Stimulated activated naive B cell treated with anti-CD40 and anti-IgM and Interleukin-4, amounts not matched to agents 10 μg/mL and 1 μg/mL and 100 μg/mL, for 72 hours (primary cell): ENCODE measurements at places on chromosomes 1 and 21.

DNA sequence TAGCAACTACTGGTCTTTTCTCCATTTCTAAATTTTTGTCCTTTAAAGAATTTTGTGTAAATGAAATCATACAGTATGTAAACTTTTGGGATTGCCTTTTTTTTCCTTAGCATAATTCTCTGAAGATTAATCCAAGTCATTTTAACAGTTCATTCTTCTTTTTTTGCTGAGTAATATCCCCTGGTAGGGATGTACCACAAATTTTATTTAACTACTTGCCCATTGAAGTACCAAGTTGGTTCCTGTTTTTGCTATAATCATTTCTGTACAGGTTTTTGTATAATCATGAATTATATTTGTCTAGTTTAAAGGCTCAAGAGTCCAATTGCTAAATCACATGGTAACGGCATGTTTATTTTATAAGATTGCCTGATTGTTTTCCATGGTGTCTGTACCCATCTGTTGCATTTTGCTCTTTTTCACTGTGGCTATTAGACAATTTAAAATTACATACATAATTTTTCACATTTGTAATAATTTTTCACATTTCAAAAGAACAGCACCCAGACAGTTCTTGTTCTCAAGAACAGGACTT lies 891.1 kb downstream of the USP25 start:
- DNase-seq, result no peak

GRCh38 chr1:78250201-78250600 lies 204.4 kb downstream of the GIPC2 start:
- no peak for DNase-seq

DNA sequence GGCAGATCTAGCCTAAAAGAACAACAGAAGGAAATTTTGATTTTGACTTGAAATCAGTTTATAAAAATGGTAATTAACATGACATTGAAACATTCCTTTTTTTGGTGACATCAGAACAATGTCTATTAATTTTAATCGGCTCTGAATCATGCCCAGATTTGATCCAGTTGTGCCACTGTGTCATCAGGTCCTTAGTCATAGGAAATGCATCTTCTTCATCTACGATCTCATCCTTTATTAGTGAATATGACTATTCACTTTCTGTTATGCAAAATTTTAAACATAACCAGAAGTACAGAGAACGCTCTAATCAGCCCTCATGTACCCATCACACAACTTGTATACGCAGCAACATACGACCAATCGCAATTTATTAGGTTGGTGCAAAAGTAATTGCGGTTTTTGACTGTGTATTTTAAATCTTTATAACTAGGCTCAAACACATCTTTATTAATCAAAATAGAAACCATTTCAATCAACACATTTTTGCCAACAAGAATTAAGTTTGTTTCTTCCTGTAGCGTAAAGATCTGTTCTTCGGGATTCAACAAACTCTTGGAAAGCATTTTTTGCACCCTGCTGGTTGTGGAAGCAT lies 40.3 kb upstream of the TLR5 start:
- DNase-seq, result no peak

DNA sequence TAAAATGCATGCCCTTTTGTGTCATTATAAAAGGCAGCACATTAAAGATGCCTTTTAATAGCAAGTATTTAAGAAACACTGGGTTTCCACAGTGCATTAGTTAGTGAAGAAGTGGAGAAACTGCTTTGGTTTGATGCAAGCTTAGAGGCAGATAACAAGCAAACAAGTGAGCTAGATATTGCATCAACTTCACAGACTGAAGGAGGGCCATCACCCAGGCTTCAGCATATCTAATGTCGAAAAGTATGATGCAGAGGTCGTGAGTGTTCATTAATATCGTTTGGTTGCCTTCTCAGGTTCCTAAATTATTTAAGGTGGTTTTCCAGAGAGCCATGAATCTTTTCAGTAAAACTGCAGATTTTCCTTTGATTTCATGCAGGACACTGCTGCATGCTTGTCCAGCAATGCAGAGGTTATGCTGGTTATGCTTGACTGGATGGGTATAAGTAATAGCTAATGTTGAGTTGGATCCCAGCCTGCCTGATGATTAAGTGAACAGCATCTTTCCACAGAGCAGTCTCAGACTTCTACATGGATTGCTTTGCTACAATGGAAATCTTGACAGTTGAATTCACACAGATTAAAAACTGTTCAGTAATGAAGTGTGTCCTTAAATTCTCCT lies 69.7 kb upstream of the IPO9 start:
- DNase-seq, result no peak

GRCh38 chr1:112700290-112701226 lies 6.4 kb downstream of the RHOC start:
- DNase-seq, result peak; percentile 54

GRCh38 chr1:207308451-207309190 lies 12.9 kb upstream of the CD55 start:
- no peak for DNase-seq

DNA sequence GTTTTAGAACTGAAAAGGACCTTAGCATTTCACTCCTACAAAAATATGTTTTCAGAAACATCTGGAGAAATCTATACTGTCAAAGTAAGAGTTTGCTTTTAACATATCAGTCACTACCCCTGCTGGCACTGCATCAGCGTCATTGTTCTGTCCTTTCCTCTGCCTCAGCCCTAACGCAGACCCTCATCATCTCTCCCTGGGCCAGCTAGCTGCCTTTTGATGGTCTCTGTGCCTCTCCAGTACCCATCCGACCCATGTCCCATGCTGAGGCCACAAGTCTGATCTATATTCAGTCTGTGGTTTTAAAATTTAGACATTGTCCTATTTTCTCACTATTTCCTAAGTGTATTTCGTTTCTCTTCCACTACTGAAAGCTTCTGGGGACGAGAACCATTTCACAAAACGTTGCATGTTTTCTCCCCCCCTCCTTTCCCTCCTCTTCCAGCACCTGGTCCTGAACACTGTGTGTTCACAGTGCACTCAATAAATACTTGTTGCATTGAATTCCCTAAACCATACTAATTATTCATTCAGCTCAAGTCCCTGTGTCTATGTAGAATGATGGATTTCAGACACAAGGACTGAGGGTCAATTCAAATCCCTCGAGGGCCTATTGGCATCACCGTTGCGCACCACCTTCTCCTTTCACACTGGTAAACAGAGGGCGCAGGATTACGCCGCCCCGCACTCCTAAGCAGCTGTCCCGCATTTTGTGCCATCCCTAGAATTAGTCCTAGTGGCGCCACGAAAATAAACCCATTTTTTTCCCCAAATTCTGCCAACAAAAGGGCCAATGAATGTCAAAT lies 53.4 kb downstream of the CD2 start:
- no peak for DNase-seq

DNA sequence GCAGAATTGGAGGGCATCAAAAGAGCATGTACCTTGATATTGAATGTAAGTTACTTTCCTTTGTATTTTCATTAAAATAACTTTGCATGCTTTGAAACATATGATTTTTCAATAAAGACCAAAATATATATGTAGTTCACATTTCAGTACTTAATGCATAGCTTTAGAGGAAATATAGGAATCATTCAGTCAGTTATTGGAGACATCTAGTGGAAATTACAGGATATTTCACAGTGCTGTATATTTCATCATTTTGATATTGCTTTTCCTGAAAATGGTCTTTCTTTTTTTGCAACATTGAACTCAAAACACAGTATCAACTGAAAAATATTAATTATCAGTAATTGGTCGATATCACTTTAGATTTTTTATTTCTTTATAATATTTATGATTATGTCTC lies 375.8 kb downstream of the NCAM2 start:
- DNase-seq, result no peak

- no peak for DNase-seq
Measured at GRCh38 chr1:28190996-28191645, 14.6 kb upstream of the PTAFR start.

DNA sequence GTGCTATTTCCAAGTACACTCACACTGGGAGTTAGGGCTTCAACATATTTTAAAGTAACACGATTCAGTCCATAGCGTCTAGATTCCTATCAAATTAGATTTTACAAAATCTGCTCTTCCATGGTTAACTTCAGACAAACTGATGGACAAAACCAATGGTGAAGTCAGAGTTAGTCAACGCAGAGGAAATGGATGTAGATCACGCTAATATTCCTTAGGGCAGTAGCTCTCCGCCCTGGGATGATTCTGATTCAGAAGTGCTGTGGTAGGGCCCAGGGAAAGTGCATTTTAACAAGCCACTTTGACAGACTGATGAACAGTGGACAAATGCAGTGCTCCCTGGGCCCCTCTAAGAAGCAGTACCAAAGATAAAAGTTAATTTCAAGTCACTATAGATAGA lies 83.2 kb downstream of the HIVEP3 start:
- DNase-seq, result no peak

- no peak for DNase-seq
Measured at GRCh38 chr1:159937054-159937750, 8.2 kb downstream of the IGSF9 start.

DNA sequence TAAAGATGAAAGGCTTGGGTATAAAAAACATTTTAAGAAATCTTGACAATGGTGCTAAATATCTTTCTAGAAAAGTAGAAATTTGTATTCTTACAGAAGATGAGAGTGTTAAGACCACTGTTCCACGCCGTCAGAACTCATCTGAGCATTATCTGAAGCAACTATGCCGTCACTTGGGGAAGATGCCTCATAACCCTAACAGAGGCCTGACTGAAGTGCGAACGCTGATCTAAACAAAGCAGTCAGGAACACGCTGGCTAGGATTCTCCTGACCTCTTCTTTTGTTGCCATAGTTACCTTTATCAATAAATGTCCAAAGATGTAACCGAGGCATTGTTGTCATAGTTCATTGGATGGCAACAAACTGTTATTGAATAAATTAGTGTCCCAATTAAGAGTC lies 612.4 kb downstream of the LTN1 start:
- no peak for DNase-seq

- DNase-seq, result peak; percentile 11
Measured at GRCh38 chr1:45299981-45300668, 26.6 kb upstream of the HPDL start.

- no peak for DNase-seq
Measured at GRCh38 chr1:244710474-244711062, 57.6 kb downstream of the DESI2 start.

DNA sequence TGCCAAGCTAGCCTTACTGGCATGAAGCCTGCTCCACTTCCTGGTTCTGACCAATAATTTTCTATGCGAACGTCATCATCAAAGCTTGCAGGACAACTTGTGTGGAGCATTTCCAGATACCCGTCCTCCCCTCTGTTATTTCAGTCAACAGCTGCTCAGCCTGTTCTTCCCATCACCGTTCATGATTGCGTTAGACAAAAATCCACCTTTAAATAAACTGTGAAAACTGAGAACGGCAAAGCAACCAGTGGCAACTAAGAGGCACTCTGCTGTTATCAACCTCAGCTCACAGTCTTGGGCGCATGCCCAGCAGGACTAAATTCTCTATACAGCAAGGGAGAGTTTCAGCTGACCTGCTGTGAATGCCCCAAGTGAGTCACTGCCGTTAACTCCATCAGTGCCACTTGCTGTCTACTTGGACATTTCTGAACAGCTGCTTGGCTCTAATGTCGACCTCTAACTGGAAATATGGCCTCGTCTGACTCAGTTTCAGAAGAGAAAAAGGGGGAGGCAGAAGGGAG lies 207.4 kb upstream of the RUNX1 start:
- no peak for DNase-seq

GRCh38 chr1:228913626-228914414 lies 178.5 kb downstream of the RHOU start:
- DNase-seq, result no peak

GRCh38 chr1:113980110-113980509 lies 836 bp downstream of the OLFML3 start:
- no peak for DNase-seq

- DNase-seq, result no peak
Measured at GRCh38 chr1:168514455-168514854, 29.3 kb downstream of the XCL2 start.

DNA sequence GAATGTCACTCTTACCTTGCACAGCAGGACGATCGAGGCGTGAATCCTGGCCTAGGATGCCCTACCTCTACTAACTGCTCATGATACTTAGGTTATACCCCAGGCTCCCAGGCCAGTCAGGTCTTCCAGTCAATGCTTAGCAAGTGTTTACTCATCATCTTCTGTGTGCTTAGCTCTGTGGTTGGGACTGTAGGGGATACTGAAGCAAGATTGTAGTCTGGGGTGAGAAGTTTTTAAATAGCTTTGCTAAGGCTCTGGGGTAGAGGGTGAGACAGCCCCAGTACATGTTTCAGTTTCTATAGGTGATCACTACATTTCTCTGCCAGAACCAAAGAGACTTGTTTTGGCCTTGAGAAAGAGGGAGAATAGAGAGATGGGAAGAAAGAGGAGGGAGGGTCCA lies 250.8 kb upstream of the KIAA0040 start:
- DNase-seq, result no peak

DNA sequence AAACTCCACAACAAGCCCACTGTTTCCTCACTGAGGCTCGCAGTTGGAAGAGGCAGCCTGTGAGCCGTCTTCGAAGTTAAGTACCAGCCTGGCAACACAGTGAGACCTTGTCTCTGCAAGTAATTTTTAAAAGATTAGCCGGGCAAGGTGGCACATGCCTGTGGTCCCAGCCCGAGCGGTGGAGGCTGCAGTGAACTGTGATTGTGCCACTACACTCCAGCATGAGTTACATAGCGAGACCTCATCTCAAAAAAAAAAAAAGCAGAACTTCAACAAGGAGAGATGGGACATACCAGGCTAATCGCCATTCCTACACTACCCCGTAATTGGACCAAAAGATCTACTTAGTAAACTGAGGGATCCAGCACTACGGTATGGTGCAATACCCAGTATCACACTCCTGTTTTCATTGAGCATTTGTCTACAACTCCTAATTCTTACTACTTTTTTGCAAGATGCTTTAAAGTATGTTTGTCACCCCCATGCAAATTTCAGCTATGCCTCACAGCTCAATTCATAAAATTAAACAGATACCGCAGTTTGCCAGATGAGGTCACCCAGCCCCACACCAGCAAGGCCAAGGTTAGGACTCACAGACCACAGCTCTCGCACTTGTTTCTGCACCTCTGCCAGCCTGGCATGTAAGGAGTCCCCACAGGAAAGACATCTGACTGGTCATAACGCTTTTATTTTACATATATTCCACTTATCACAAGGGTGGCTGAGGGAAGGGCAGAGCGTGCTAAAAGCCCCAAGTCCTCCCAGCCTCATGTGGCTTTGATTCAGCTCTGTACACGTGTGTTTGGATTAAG lies 21.0 kb downstream of the SDE2 start:
- DNase-seq, result peak; percentile 59

DNA sequence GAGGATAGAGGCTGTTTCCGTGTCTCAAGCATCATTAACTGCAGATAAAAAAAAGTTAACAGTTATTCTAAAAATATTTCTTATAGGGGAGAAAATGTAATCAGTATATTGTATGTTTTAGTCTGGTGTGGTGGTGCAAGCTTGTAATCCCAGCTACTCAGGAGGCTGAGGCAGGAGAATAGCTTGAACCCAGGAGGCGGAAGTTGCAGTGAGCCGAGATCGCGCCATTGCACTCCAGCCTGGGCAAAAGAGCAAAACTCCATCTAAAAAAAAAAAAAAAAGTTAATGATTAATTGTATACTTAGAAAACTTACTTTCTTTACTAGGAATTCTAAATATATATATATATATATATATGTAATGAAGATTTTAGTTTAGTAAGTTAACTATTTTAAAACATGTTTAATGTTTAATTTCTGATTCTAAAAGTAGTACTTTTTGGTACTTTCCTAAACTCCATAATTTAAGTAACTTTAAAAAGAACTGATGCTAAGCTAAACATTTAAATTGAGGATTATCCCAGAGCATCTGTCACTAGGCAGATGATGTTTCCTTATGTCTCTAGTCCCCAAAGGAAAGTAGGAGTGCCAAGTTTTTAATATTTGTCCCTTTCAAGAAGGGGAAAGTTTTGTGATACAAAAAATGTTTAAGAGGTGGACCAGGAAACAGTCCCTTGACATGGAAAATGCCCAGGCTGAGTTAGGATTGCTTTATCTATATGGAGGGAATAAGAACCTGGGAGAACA lies 66.3 kb downstream of the DYRK1A start:
- no peak for DNase-seq
